ENCODE measurements at places on chromosomes 2 and 18. TPM values are rescaled to one million over a fixed set of nuclear protein-coding genes. Genes with fewer than 3 reads are reported as not detected.
A peak's percentile ranks its signal among the peaks of the same experiment; 100 is the strongest.

DNA sequence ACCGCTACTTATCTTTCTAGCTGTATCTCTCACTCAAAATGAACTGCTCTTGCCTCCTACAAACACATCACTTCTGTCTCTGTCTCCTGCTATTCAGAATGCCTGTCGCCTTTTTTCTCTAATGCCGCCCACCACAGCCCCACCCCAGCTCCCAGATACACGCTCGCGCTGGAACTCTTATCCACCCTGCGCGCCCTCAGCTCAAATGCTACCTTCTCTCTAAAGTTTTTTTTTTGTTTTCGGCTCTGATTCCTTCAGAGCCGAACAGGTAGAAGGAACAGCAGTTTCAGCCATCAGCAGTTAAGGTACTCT, 3.9 kb upstream of the SOS1 start:
- DNase-seq = no peak

DNA sequence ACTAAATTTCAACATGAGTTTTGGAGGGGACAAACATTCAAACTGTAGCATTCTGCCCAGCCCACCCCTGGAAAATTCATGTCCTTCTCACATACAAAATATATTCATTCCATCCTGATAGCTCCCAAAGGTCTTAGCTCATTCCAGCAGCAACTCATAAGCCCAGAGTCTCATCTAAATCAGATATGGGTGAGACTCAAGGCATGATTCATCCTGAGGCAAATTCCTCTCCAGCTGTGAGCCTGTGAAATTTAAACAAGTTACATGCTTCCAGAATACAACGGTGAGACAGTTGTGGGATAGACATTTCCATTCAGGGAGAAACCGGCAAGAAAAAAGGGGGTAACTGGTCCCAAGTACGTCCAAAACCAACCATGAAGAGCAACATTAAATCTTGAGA, 43.5 kb upstream of the FAHD2A start:
- peak; percentile 73 for DNase-seq

DNA sequence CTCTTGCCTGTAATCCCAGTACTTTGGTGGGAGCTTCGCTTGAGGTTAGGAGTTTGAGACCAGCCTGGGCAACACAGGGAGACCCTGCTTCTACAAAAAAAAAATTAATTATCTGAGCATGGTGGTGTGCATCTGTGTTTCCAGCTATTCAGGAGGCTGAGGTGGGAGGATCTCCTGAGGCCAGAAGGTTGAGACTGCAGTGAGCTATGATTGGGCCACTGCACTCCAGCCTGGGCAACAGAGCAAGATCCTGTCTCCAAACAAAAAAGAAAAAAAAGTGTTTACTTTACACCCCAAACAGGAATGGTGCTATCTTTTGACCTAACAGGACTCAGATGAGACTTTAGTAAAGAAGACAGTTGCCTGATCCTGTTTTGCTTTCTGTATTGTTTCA, 35.6 kb downstream of the MAL start:
- no peak for DNase-seq

DNA sequence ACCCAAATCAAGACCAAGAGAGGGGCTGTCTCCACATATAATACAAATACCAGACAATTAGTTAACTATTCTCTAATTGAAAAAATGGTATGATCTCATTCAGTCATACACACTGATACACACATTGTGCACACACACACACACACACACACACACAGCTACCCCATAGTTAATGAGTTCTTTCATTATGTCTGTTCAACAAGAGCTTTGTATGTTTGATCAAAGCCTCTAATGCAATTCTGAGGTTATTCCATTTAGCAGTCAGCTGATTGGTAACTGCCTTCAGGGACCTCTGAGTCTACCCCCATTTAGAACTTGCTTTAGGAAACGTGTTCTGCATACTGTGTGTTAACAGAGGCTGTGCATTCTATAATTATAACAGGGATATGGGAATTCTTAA, 741.4 kb upstream of the LRRTM4 start:
- DNase-seq = no peak

DNA sequence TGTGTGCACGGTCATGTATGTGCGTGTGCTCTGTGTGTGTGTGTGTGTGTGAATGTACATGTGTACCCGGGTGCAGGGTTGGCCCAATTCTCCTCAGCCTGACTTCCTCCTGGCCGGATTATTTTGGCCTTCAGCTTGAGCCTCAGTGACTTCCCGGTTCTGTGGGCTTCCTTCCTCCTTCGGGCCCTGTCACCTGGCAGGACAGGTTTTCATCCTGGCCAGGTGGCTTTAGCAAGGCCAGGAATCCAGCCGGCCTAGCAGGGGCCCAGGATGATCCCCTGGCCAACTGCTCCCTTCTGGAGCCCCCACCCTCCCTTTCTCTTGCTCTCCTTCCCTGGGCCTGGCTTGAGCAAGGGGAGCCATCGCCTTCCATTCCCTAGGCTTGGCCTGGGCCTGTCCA, 140.5 kb downstream of the INHBB start:
- DNase-seq = no peak

Gene POTEC
- not detected for total RNA-seq

Gene TAF4B
- total RNA-seq = 0.83 TPM
